ENCODE measurements at places on chromosomes 7 and 10.

DNA sequence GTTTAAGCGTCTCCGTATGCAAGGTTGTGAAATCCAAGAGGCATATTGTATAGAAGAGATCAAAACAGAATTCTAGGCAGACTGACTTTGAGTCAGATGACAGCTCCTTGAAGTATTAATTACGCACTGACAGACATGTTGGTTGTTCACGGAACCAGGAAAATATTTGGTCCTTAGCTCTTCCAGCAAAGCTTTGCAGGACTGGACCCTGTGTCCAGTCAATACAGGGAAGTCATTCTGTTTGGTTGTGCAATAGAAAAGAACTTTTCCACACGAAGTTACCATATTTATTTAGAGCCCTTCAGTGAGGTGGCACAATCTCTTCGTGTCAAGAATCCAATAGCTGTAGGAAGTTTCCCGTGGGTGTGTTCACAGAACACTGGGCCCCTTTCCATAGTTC lies 205.3 kb downstream of the ARHGAP21 start:
- DNase-seq: no peak

- DNase-seq: no peak
These were observed 132.3 kb downstream of the ARHGAP22 start for GRCh38 chr10:48472501-48473069.

DNA sequence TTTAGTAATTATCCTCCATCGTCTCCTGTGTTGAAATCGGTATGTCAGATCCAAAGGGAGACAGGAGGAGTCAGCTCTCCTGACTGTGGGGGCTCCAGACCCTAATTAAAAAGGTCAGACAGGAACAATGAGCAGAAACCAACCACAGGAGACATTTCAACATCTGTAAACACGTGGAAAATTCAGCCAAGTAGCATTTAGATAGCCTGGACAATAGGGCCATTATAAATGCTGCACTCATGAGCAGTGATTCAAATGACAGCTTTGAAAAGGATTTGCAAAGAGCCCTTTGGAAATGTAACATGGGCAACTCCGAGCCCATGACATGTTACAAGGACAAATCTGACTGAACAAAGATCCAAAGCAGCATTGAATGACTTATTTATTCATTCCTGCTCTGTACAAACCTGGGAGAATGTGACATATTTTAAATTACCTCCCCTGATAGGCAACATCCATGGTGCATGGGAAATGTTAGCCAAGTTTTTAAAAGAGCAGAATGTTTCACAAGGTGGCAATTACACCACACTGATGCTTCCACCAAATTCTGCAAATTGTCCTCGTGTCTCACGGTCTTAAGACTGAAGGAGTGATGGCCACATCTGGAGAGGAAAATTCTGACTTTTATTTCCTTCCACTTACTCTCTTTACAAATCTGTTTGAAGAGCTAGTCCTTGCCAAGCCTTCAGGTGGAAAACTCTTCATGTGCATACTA lies 113.3 kb upstream of the KMT2E start:
- no peak for DNase-seq

DNA sequence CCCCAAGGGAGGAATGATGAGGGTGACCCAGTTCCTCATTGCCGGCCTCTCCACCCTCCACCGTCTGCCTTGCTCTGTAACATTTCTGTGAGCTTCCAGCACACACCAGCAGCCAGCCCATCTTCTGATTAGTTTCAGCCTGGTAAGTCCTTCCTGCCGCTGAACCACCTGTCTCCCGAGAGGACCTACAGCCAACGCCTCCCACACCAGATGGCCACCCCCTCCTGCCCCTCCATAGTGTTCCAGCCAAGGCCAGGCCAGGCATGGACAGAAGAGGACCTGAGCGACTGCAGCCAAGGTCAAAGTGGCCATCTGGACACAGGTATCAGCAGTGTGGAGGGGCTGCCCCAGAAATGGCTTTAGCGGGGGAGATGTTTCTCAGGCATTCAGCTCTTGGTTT lies 170.7 kb upstream of the CTBP2 start:
- no peak for DNase-seq

DNA sequence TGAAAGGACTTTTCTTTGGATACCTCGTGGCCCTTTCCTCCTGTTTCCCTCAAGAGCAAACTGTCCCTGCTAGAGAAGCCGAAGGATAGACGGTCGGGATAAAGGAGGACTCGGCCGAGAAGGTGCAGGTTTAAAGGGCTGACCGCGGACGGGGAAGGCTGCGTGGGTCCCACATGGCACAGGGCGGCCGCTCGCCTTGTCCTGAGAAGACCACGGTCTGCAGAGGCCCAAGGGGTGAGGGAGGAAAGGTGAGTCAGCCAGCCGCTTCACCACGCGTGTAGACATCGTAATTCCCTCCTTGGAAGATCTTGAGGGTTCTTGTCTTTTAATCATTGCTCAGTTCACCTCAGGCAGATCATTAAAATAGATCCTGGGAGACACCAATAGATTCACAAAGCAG lies 253.8 kb downstream of the DPP6 start:
- DNase-seq: no peak

DNA sequence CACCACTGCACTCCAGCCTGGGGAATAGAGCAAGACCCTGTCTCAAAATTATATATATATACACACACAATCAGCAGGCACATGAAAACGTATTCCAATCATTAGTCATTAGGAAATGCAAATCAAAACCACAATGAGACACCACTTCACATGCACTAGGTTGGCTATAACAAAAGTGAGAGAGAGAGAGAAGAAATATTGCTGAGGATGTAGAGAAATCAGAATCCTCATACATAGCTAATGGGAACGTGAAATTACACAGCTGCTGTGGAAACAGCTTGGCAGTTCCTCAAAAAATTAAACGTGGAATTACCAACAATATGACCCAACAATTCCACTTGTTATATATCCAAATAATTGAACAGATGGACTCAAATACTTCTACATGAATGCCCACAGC lies 43.3 kb upstream of the CNNM1 start:
- DNase-seq: no peak

DNA sequence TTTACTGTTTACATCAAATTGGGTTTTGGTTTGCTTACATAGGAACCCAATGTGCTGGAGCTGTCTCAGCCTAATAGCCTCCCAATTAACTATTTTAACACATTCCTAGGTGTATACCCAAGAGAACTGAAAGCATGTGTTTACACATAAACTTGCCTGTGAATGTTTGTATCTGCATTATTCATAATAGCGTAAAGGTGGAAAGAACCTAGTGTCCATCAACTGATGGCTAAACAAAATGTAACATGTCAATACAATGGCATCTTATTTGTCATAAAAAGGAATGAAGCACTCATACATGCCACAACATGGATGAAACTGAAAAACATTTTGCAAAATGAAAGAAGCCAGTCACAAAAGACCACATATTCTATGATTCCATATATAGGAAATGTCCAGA lies 160.6 kb upstream of the EEPD1 start:
- no peak for DNase-seq

- DNase-seq: no peak
These were observed 4.7 kb upstream of the ARPC1B start for GRCh38 chr7:99369767-99370391.

GRCh38 chr10:32350811-32351350 lies 3.9 kb upstream of the EPC1 start:
- DNase-seq: no peak

GRCh38 chr7:16840094-16840493 lies 35.3 kb upstream of the AGR2 start:
- no peak for DNase-seq

- DNase-seq: no peak
These were observed 127.0 kb downstream of the CDH23 start for GRCh38 chr10:71523756-71524155.

- peak; percentile 49 for DNase-seq
These were observed 599.6 kb downstream of the INHBA start for GRCh38 chr7:41103331-41103730.

DNA sequence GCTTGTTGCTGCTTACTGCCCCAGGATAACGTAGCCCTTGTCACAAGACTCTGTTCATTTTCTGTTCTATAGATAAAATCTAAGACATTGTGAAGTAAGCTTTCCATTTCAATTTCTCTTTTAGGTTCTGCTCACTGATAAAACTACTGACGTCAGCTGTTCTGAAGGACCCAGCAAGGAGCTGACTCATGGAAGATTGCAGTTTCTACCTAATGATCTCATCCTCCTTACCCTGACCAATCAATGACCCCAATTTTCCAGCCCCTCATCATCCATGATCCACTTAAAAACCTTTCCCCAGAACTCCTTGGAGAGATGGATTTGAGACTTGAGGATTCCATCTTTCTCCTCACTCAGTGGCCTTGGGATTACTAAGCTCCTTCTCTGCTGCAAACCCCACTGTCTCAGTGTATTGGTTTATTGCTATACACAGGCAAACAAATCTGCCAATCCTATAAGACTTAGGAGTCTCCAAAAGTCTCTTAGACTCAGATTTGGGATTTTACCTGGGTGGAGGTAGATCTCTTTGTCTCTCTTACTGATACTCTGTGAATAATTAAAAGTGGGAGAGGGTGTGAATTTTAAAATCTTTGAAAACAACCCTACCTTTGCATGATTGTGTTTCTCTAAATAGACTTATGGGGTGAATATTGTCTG lies 109.2 kb upstream of the TRIM24 start:
- DNase-seq: no peak

- DNase-seq: no peak
These were observed 5.5 kb downstream of the MYH16 start for GRCh38 chr7:99278180-99278579.

All from non-pigmented ciliary epithelial cell (primary cell).